ENCODE measurements at places on chromosomes 3 and 15.

DNA sequence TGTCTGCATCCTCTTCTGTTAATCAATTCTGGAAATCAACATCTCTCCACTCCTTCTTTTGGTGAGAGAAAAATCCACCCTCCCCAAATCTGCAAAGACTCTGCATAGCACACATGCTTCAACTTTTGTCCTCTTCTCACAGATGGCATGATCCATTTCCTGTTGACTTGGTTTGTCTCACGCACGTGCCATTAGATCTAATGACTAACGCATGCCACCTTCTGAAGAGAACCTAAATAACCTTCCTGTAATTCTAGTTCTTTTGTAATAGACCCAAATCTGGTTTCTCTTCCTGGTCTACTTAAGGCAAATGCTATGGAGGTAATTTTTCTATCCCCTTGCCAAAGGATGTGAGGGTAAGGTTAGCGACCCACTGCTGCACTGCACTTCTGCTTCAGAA lies 51.0 kb upstream of the ATOSA start:
- peak; percentile 65 for DNase-seq

DNA sequence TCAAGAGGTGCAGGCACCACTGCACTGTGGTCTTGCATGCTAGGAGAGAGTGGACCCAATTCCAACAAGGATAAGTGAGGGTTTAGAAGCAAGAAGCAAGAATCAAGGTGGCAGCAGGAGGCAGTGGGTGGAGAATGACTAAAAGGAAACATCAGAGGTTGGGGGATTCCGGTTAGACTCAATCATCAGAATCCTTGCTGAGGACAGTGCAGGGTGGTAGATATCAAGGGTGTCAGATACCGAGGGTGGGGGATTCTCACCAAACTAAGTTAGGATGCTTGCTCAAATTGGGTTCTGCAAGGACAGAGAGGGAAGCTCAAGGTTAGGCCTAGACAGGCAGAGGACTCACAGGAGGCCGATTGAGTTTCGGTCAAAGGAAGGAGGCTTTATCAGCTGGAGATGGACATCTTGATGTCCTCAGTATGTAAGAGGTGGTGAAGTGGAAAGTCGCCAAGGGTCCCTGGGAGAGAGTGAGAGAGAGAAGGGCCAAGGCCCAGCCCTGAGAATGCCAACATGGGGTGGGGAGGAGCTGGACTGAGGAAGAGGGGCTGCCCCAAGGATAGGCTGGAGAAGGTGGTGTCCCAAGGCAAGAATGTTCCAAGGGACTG lies 102.2 kb downstream of the ARNT2 start:
- DNase-seq, result no peak

GRCh38 chr3:9715764-9716437 lies 12.3 kb downstream of the CPNE9 start:
- peak; percentile 86 for DNase-seq

GRCh38 chr15:33066584-33066983 lies 127.9 kb downstream of the FMN1 start:
- DNase-seq, result no peak

GRCh38 chr3:87307805-87308204 lies 31.4 kb upstream of the POU1F1 start:
- no peak for DNase-seq

Measured in GM04504 (cell line).